ENCODE measurements at places on chromosomes 5 and 9. TPM values are rescaled to one million over a fixed set of nuclear protein-coding genes. Genes with fewer than 3 reads are reported as not detected.

The CCNJL gene
- 6.5 TPM for total RNA-seq

The BTNL8 gene
- 0.58 TPM for total RNA-seq

The PCDHA5 gene
- not detected for total RNA-seq

DNA sequence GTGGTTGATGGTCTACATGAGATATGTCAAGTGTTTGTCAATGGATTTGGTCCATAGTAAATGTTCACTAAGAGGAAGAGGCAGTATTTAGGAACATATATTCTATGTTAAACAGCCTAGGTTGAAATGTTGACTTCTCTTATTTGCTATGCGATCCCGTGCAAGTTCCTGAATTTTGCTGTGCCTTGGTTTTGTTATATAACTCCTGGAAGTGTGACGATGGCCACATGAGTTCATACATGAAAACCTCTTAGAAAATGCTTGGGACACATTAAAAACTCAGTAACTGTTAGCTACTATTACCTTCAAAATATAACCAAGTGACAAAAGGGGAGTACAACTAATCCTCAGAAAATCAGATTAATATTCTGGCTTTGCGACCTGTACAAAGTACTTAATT, 21.9 kb upstream of the FBXW2 start:
- DNase-seq, result no peak

GRCh38 chr5:1799110-1799601, 481 bp downstream of the MRPL36 start:
- DNase-seq, result no peak

GRCh38 chr5:130316971-130317680, 412.9 kb downstream of the CHSY3 start:
- DNase-seq, result no peak

DNA sequence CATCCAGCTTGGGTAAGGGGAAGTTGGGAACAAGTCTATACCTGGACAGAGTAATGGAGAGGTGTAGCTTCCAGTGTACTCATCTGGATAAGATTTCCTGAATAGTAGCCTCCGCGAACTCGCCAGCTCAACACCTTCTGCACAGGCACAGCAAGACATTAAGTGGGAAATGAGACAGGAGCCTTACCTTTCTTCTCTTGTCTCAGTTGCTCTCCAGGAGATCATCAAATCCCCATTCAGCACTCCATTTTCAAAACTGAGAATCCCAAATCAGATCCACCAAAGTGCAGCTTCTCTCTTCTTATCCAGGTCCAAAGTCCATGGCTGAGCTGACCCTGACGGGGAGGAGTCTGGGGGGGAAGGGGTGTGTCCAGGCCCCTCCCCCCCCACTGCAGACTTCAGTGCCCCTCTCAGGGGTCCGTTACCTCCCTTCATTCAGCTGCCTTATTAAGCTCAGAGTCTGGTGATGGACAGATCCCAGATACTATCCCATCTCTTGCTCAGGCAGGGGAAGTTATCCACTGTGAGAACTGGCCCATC, 5.9 kb upstream of the MGAT1 start:
- DNase-seq, result no peak
